ENCODE measurements at places on chromosomes 2 and 18. TPM values are rescaled to one million over a fixed set of nuclear protein-coding genes. Genes with fewer than 3 reads are reported as not detected.

Gene ERFE
- 7.3 TPM for polyA plus RNA-seq

Gene COBLL1
- 103 TPM for polyA plus RNA-seq

Gene ZBTB7C
- polyA plus RNA-seq, result 16.8 TPM

Gene FAM161A
- polyA plus RNA-seq, result 27.0 TPM

Gene LINC00305
- 3.1 TPM for polyA plus RNA-seq

Gene SCYGR4
- not detected for polyA plus RNA-seq

Gene MEIS1
- 117 TPM for polyA plus RNA-seq

Gene MC2R
- 0.28 TPM for polyA plus RNA-seq

Gene SLC5A7
- polyA plus RNA-seq, result 0.53 TPM

Gene APCDD1
- polyA plus RNA-seq, result 123 TPM

Gene KIAA2012
- polyA plus RNA-seq, result 0.11 TPM

- no peak for DNase-seq
Observed at GRCh38 chr2:62292190-62292589, 96.3 kb downstream of the B3GNT2 start.

DNA sequence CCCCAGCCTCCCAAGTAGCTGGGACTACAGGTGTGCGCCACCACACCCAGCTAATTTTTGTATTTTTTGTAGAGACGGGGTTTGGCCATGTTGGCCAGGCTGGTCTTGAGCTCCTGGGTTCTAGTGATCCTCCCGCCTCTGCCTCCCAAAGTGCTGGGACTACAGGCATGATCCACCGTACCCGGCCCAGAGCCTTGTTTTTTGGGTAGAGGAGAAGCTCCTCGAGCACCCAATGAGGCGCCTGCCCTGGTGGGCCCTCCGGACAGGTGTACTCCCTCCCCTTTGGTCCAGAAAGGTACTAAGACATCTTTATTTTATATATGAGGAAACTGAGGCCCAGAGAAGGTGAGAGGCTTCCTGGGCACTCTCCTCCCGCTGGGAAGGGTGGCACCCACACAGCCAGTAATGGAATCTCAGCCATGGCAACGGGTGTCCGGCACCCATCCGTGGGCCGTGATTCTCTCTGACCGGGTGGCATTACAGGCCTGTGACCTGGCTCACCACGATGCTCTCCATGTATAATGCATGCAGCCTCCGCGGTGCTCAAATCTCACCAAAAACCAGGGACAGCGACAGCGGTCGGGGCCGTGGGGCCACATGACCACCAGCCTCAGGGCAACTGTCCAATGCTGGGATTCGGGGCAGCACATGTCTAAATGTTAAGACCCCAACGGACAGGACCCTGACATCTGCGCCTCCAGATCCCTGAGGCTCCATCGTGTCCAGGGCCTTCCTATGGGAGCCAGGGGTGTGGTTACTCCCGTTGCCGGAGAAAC, 16.8 kb upstream of the KLHL30 start:
- DNase-seq, result no peak

DNA sequence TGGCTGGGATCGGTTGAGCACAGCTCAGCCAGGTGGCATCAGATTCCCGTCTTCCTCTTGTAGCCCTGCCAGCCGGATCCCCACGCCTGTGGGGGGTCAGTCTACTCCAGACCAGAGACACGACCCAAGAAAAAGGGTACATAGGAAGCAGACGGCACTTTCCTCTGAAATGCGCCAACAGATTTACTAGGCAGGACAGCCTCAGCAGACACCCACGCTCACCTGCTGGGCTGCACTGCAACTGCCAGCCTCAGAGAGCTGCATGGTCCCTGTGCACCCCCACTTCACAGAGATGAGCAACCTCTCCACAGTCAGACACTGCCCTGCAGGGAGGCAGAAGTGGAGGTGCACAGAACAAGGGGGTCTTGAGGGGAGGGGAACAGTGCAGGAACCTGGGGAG, 75.7 kb upstream of the OTOS start:
- DNase-seq, result no peak

DNA sequence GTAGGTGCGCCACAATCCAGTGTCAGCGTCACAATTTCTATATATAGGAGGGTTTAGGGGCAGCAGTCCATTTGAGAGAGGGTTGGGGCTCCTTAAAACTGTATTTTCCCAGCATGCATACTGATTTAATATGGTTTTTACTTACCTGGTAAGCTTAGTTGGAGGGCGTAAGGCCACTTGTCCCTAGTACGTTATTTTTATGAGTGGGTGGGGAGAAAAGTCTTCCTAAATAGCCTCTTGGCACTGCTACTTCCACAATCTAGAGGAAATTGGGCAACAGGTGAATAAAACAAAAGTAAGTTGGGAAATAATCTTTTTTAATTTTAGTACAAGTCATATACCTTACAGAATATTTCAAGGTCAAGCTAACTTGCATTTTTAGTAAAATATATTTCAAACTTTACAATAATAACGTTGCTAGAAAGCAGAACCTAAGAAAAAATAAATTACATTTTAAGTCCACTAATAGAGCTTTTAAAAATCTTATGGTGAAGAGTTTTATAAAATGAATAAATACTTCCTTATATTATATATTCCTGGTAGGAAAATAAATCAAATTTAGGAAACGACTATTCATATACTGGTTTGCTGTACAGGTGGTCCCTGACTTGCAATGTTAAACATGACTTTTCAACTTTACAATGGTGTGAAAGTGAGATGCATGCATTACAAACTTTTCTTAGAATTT, 20.9 kb downstream of the DHRS9 start:
- DNase-seq, result no peak

DNA sequence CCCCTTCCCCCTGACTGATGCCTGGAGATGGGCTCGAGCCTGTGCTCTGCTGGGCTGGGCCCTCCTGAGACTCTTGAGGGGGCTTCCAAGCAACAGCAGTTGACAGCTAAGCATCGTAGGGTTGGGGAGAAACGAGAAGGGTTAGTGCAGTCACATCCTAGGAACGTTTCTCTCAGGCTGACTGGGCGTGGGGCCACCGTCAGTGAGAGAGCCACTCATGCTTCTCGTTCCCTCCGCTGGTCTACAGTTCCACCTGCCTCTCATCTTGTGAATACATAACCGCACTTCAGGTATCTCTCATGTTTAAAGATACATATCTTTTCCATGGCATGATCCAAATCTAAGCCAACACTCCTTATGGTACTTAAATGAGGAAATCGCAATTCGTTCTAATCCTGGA, 66.4 kb downstream of the TRAPPC12 start:
- no peak for DNase-seq

DNA sequence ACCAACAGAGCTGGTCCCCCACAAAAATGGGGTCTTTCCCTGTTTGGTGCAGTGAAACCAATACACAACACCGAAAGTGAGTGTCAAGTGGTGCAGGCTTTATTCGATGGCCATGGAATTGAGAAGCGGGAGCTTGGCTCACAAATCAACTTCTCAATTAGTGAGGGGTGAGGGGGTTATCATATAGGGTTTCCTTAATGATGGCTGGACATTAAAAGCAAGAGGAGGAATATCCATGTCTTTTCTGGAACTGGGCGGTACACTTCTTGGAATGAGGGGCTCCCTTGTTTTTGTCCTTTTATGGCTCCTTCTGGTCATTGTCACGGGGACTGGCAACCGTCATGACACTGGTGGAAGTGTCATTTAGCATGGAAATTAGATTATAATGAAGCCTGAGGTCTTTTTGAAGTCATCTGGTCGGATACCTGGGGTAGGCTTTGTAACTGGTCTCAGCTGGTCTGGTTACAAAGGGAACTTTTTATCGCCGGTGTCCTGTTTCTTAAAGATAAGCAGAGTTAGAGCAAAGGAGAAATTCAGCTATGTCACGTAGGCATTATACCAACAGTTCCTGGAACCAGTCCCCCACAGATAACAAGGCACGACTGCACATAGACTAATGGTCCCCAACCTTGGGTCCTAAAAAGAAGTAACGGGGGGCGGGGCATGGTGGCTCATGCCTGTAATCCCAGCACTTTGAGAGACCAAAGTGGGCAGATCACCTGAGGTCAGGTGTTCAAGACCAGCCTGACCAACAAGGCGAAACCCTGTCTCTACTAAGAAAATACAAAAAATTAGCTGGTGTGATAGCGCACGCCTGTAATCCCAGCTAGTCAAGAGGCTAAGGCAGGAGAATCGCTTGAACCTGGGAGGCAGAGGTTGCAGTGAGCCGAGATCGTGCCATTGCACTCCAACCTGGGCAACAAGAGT, 93.5 kb upstream of the NDUFV2 start:
- DNase-seq, result no peak

- no peak for DNase-seq
Observed at GRCh38 chr18:77153404-77153803, 20.8 kb upstream of the MBP start.

- DNase-seq, result no peak
Observed at GRCh38 chr2:10720947-10721395, 459 bp upstream of the ATP6V1C2 start.

DNA sequence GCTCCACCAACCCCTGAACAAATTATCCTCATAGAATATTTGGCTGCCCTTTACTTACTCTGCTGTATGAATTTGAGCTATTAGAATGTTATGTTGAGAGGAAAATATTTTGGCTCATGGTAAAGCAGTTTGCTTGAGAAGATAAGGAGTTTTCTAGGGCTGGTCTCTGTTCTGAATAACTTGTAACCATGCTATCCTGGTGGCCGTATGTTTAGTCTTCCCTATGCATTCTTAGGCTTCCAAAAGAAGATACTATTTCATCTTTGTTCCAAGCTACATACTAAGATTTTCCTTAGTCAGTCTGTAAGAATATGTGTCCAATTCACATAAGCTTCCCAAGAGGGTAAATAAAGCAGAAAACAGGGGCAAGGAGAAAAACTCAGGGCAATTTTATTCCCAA, 1105.1 kb upstream of the PIK3C3 start:
- no peak for DNase-seq

DNA sequence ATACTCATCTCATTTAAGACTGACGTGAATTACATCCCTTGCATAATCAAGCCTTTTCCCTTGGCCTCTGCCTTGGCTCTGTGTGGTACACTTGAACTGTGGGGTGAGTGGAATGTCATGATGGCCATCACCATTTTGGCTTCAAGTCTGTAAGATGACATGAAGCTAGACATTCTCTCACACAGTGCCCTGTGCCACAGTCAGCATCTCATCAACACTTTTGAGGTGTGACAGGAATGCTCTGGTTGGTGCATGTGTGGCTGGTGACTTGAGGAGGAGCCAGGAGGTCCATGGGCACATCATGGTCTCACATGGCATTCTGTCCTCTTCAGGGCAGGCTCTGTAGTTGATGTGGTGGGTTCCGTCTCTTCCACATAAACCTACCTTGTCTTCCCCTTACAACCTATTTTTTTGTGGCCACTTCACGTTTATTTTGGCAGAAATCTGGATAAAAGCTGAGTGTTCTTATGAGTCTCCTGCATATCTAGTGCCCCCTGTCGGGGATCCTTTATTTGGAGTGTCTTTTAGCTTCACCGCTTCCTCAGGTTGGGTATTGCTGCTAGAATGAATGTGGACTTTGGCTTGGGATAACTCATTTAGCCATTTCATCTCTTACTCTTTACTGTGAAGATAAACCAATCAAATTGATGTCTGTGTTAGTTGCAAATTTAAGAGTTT, 28.1 kb downstream of the MAP4K4 start:
- no peak for DNase-seq

GRCh38 chr18:71936744-71937143, 607.4 kb downstream of the CBLN2 start:
- DNase-seq, result no peak

- DNase-seq, result no peak
Observed at GRCh38 chr2:149021761-149022160, 16.7 kb upstream of the LYPD6B start.

- no peak for DNase-seq
Observed at GRCh38 chr2:20403774-20404312, 43.0 kb upstream of the RHOB start.

- no peak for DNase-seq
Observed at GRCh38 chr2:20597860-20598183, 53.1 kb downstream of the HS1BP3 start.

DNA sequence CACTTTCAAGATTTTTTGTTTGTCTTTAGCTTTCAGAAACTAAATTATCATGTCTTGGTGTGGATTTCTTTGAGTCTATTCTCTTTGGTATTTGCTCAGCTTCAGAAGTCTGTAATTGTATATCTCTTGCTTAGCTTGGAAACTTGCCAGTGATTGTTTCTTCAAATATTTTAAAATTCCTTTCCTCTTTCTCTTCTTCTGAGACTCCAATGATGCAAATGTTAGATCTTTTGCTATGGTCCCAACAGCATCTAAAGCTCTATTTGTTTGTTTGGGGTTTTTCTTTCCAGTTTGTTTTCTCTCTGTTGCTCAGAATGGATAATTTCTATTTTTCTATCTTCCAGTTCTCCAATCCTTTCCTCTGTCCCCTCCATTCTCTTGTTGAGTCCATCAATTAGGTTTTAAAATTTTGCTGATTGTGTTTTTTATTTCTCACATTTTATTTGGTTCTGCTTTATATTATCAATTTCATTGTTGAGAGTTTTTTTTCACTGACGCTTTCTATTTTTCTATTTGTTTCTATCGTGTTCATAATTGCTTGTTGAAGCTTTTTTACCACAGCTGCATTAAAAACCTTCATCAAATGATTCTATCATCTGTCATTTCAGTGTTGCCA, 81.5 kb upstream of the DAPL1 start:
- no peak for DNase-seq

DNA sequence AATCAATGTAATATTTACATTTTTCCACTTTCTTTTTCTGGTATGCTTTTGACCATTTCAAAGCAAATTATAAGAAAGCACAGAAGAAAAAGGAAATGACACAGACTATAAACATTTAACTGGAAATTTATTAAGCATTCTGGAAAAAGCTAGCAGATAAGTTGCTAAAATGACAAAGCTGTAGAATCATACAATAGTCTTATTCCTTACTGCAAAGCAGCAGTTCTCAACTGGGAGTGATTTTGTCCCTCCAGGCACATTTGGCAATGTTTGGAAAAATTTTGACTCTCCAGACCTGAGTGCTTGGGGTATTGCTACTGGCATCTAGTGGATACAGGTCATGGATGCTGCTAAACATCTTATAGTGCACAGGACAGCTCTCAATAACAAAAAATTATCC, 75.1 kb downstream of the MBD5 start:
- DNase-seq, result no peak

GRCh38 chr2:166677996-166678395, 183.9 kb upstream of the SCN7A start:
- no peak for DNase-seq

DNA sequence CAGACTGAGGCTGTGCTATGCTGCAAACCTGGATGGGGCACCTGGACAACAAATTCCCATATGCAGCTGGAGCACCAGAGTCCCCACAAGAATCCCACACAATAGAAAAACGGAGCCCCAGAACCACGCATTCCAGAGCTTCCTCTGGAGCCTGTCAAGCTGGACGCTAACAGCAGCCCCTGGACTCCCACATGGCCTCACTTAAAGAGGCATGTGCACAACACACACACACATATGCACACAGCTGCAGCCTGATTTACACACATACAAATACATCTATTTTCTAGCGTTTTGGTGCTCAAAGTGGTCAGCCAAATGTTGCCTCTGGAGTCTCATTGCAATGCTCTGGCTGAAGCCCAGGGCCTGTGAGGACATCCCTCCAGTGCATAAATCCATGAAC, 632.7 kb upstream of the ID2 start:
- peak; percentile 54 for DNase-seq

DNA sequence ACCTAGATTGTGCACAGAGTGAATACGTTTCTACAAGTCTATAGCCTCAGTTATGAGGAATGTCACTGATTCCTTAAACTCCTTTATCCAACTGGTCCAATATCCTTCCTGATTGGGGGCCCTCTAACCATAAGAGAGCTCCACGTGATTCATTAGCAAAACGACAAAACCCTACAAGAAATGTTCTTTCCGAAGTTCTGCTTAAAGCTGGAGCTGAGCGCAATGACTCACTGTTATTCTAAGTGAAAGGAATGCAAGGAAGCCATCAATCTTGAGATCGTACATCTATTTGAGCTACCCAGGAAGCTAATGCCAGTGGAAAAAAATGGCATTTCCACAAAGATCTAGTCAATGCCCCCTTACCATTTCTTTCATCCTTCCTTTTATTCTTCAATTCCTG, 354.9 kb upstream of the CDH20 start:
- peak; percentile 61 for DNase-seq

Measured in renal pelvis (tissue), 12 donors.